ENCODE measurements at places on chromosomes 13 and 19.

- DNase-seq: no peak
Observed at GRCh38 chr13:34207334-34207733, 389.4 kb downstream of the RFC3 start.

DNA sequence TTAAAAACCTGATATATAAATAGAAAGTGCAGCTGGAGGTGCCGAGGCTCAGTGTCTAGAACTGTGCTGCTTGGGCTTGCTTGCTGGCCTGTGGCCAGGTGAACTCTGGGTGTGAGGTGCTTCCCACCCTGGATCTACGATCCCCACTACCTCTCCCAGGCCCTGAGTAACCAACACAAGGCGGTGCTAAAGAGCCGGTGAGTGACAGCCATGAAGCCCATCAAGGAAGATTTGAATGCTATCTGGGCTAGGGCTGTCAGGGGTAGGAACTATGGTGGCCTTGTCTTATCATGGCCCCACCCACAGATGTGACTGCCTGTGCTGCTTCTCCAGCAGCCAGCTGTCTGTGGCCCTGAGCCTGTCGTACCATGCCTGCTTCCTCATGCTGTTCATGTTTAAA is 25.6 kb upstream of the ZNF91 start:
- no peak for DNase-seq

DNA sequence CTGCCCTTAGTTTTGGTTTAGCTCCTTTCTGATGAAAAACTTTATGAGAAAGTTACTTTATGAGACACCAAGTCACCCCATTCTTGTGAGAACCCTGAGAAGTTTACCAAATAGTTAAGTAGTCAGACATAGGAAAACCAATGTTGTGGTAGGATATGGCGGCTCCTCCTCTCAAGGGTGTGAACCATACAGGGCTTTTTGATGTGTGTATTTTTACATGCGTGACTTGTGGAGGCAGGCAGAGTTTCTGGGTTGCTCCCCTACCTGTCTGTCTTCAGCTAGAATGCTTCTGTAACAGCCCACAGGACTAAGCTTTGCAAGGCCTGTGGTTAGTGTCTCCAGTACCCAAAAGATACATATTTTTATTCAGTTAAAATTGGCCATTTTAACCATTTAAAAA is 18.3 kb downstream of the UBAC2 start:
- DNase-seq: no peak

- DNase-seq: no peak
Observed at GRCh38 chr19:48635263-48635965, 1.8 kb downstream of the DBP start.

DNA sequence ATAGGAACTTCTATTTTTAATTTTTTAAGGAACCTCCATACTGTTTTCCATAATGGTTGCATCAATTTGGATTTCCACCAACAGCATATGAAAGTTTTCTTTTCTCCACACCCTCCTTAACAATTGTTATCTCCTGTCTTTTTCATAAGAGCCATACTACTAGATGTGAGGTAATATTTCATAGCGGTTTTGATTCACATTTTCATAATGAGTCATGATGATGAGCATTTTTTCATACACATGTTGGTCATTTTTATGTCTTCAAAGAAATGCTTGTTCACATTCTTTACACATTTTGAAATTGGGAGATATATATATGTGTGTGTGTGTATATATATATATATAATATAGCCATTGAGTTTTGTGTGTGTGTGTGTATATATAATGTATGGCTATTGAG is 420.3 kb upstream of the PCDH9 start:
- no peak for DNase-seq

DNA sequence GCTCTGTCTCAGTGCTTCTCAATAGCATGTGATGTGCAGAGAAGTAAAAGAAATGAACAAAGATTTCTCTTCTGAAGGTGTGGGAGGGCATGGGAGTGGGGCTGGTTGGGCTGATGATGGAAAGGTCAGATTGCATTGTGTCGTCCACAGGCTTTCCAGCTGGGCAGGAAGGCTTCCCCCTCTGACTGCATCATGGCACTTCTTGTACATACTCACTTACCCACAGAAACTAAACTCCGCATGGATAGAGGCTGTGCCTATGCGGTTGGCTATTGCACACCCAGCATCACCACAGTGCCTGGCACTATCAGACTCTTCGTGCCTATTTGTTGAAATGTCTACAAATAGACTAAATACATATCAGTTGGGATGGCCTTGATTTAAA is 24.4 kb upstream of the TNFSF11 start:
- DNase-seq: no peak

DNA sequence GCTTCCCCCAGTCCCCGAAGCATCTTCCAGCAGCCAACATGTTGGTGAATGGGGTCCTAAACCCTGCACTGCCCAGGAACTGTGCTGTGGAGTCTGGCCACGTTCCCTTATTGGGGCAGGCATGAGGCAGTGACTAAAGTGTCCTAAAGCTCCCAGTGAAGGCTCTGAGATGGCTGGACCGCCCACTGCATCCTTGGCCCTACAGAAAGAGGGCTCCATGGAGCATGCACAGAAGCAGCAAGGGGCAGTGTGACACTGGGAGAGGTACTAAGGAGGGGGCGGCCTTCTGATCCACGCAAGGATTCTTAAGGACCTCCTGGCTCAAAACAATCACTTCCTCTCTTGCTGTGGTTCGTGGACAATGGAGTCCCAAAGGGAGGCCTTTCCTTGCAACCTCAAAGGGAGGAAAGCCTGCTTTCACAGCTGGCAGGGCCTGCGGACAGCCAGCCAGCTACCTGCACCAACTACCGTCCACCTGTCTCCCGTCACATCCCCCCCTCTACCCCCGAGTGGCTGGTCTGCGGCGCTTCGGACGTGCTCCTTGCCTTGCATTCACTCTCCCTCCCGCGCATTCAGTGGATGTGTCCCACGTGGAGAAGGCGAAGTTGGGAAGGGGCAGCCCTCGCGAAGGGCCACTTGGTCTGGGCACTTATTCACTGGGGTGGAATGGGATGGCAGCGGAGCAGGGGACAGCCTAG is 63.9 kb upstream of the STARD13 start:
- no peak for DNase-seq

DNA sequence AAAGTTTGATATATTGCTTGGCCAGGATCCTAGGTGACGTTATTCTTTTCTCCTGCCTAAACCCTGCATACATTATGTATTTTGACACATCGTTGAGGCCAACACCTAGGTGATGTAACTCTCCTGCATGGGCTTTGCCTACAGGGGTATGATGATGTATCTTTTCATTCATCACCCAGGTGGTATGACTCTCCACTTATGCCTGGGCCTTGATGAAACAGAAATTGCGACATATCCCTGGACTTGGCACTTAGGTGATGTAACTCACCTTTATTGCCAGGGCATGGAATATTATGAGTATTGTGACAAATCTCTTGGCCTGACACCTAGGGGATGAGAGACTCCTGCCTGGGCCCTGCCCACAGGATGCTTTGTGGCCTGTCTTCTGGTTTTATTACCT is 18.5 kb upstream of the ZNF681 start:
- no peak for DNase-seq

DNA sequence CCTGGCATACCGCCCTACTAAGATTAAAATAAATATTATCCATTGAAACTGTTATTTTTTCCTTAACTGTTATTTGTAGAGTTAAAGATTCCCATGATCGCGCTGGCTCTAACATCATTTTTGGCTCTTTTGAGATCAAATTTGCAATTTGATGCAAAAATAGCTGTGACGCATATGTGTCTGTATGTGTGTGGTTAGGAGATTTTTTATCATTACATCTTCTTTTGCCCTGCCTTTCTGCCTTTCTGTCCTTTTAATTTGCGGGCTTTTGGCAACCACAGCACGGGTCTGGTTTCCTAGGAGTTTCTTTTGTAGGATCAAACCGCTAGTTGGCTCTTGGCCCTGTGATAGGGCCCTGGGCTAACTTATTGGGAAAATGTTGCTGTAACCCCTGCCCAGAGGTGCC is 37.3 kb upstream of the ALOX5AP start:
- no peak for DNase-seq

- no peak for DNase-seq
Observed at GRCh38 chr19:40754611-40755247, 3.7 kb downstream of the SNRPA start.

- DNase-seq: no peak
Observed at GRCh38 chr19:5934774-5935472, 20.9 kb downstream of the CAPS start.

- no peak for DNase-seq
Observed at GRCh38 chr13:66859934-66860877, 369.9 kb downstream of the PCDH9 start.

DNA sequence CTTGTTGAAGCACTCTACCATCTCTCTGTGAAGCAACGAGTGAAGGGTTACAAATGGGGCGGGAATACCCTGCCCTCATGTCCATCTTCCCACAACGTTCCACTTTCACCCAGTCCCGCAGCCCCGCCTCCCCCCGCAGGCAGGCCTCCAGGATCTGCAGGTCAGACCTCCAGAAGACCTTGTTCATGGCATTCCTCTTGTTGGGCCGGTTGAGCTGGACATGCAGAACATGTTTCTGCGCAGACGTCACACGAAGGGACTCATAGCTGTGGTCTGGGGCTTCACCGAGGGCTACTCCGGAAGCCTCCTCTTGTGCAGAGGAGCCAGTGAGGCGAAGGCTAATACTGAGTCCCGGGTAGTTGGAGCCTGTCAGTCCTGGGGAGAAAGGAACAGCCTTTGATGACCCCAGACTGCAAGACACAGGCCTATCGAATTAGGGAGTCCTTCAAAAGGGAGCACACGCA is 420 bp downstream of the ECH1 start:
- DNase-seq: peak; percentile 55

- DNase-seq: no peak
Observed at GRCh38 chr13:49183672-49184325, 36.3 kb upstream of the MLNR start.

GRCh38 chr13:23928985-23929384 is 31.7 kb upstream of the C1QTNF9B start:
- peak; percentile 40 for DNase-seq

DNA sequence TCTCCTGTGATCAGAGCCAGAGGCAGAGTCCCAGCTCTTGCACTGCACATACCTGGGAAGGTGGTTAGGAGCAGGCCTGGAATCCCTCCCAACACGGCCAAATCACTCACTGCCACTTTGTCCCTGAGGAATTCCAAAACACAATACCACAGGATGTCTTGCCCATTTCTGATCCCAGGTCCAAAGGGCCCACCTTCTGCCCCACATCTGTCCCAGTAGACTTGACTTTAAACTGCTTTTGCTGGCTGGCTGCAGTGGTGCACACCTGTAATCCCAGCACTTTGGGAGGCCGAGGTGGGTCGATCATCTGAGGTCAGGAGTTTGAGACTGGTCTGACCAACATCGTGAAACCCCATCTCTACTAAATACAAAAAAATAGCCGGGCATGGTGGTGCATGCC is 18.9 kb downstream of the ZNF536 start:
- no peak for DNase-seq
